ENCODE measurements at places on chromosomes 1 and 21.

GRCh38 chr1:6815726-6816125 is 30.5 kb downstream of the CAMTA1 start:
- no peak for DNase-seq

GRCh38 chr1:103525607-103526507 is at the start of gene RNPC3:
Gene RNPC3 (plus strand): TSS chr1:103525699. CDS start chr1:103526071, 372 bp downstream.
- DNase-seq, result peak; percentile 86

- DNase-seq, result no peak
These were observed 15.8 kb upstream of the SCYL3 start for GRCh38 chr1:169909499-169909898.

- no peak for DNase-seq
These were observed 19.4 kb upstream of the ACOT11 start for GRCh38 chr1:54528613-54529012.

- no peak for DNase-seq
These were observed 60.8 kb upstream of the IVNS1ABP start for GRCh38 chr1:185377831-185378230.
